ENCODE measurements at places on chromosomes 7 and 10.

GRCh38 chr10:110524179-110524858, 26.6 kb downstream of the DUSP5 start:
- DNase-seq: no peak

DNA sequence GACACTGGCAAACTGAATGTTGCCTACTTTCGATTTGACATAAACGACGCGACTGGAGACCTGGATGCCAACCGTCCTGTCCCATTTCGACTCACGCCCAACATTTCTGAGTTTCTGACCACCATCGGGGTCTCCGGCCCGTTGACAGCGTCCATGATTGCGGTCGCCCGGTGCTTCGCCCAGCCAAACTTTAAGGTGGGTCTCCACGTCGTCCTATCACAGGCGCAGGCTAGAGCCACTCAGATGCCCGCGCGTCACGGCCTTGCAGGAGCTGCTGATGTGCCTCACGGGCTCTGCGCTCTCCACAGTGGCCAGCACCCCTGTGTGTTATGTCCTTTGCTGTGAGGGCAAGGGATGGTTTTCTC, 132.6 kb downstream of the SMURF1 start:
- DNase-seq: no peak

GRCh38 chr10:92350411-92350810, 59.4 kb downstream of the MARCHF5 start:
- no peak for DNase-seq

GRCh38 chr7:109522585-109522984, 952.9 kb downstream of the DNAJB9 start:
- no peak for DNase-seq

GRCh38 chr10:73956476-73957359, 41.2 kb upstream of the VCL start:
- DNase-seq: no peak

- no peak for DNase-seq
These were observed 226.0 kb downstream of the SORCS1 start for GRCh38 chr10:106938513-106938912.

GRCh38 chr7:48305661-48306060, 134.4 kb downstream of the ABCA13 start:
- DNase-seq: no peak

GRCh38 chr7:82501346-82501745, 57.8 kb upstream of the CACNA2D1 start:
- no peak for DNase-seq

DNA sequence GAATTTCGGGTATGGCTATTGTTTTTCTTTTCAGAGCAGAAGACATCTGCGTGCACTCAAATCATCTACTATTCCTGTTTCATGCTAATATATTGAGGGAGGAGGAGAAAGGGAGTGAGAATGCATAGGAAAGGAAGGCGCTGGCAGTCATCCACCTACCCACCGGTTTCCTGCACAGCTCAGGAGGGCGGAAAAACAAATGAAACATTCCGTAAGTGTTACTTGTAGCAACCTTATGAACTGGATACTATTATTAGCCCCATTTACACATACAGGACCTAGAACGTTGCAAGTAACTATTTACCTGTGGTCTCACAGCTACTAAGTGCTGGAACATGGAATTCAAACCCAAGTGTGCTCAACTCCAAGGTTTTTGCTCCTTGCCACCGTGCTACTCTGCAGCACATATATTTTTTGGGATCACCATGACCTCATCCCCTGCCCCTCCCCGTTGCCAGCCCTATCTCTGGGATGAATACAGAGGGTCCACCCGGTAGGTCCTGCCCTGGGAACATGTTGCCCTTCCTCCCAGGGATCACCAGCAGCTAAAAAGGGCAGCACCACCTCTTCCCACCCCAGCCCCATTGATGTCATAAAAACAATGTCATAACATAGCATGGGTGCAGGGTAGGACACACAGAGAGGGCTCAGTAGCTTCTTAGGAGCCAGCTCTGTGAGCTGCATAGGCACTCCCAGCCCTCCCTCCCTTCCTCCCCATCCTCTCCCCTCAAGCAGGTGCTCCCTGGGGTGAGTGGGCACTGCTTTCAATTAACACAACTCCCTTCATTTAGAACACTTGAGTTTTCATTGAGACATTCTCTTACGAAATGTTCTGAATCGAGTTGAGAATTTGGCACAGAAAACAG, 16.9 kb downstream of the GFRA1 start:
- no peak for DNase-seq

DNA sequence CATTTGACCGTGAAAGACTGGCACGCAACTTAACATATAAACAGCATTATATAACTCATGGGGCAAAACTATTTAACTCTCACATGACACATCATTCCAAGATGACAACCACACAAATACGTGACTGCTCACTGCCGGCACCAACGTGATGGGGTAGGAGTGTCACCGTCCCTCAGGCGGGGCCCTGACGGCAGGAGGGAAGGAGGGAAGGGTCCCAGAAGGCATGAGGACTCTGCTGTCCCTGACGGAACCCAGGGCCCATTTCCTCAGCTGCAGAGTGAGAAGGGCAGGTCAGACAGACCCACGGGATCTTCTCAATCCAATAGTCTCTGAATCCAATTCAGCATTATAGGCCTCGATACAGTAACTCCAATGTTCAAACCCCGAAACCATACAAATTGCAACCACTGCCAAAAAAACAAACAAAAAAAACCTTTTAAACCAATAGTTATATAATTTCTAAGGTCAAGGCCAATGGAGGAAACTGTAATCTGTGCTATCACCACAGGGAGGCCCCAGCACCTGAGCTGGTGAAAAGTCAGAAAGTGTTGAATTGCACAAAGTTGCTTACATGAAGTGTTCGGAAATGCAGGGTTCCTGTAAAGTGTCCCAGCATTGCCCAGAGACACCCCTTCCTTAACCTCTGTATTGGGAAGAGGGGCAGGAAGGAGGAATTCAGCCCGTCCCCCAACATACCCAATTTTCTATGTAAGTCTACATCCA, 137.4 kb downstream of the TNS3 start:
- DNase-seq: no peak

DNA sequence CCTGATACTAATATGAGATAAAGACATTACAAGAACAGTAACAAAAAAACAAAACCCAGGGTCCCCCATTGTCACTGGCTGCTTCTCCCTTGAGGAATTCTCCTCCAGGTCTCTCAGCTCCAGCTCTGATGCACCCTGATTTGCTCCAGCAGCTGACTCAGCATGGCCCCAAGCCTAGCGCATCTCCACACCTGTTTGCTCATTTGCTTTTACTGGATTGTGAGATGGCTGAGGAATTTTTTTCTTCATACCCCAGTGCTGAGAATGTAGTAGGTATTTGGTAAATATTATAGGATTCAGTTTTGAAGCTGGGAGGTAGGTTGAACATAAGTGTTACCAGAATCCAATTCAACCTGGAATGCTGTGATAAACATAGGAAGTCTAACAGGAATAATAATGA, 171.9 kb downstream of the PKD1L1 start:
- no peak for DNase-seq

GRCh38 chr7:26090927-26091519, 61.0 kb upstream of the NFE2L3 start:
- DNase-seq: no peak

- DNase-seq: no peak
These were observed 35.9 kb downstream of the MTURN start for GRCh38 chr7:30170476-30171205.
